ENCODE measurements at places on chromosomes 6 and 20.

GRCh38 chr20:51402201-51402600 lies 140.3 kb downstream of the NFATC2 start:
- peak; percentile 45 for DNase-seq

GRCh38 chr6:42355416-42355815 lies 96.3 kb downstream of the TRERF1 start:
- no peak for DNase-seq

DNA sequence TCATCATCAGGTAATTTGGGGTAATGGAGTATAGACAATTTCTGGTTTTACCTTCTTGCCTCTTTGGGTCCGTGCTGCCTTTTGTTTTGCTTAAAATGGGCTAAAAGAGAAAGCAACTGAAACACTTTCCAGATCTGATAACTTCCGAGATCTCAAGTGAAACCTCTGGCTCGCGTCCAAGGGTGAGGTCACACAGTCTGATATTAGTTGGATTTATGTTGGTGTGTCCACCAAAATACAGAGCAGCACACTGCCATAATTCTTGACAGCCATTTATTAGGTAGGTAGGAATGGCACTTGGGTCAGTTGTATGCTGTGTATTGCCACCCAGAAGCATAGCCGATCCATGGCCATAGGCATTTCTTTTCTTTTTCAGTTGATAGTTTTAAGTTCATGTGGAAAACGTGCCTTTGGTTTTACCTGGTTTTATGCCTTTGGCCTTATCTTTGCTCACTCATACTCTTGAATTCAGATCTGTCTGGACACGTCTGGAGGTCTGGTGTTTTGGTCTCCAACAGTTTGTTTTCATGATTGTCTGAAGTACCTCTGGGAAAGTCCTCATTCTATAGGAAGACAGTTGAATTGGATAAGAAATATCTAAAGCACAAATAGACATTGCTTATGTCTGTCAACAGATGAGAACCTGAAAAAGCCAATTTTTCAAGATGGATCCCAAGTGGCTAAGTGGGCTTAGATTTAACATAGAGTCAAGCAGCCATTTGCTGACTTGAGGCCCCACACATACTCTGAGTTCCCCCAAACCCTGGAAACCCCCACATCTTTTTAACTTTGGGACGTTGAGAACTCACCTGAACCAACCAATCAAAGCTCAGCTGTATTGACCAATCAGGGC lies 320.8 kb downstream of the SOX4 start:
- peak; percentile 84 for DNase-seq

GRCh38 chr6:31472259-31472658 lies 25.7 kb upstream of the MICB start:
- DNase-seq, result no peak

DNA sequence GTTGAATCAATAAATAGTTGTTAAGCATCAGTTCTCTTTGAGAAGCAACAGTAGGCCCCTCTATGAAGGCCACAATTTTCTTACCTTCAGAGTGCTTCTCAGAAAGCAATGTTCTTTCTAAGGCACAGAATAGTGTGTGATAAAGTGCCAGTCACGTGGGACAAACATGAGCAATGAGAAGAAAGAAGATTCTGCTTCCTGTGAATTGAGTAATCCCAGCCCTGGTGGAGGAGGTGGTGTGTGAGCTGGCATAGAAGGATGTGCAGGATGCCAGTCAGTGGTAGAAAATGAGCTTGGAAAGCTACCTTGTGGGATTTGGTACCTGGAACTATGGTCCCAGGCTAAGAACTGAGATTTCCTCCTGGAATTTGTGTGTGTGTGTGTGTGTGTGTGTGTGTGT lies 21.7 kb downstream of the KIZ start:
- no peak for DNase-seq

DNA sequence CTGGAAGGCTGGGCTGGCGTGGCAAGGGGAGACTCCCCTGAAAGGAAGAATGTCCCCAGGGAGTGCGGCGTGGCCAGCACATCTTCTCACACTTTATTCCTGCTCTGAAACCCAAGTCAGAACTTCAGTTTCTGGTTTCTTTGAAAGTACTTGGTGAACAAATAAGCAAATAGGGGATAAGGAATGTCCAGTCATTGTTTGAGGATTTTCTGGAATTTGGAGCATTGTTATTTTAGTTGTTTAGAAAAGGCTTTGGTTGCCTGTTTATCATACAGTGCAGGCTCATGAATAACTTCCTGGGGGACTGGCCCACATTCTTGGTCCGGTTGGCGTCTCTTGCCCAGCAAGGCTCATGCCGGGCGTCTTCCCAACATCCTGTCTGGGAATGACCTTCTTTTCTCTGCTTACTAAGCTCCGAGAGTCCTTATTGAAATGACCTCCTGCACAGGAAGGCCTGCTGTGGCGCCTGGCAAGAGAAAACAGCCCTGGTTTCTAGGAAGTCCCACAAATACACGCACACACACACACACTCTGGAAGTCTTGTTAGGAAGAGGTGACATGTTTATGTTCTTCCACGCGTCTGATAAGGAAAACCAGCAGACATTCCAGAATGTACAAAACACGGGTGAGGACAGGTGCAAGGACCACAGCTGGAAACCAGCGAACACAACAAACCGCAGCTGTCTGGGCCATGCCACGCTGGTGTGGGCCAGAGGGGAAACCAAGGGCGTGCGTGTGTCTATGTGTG lies 71.9 kb downstream of the TMEM170B start:
- DNase-seq, result no peak

GRCh38 chr20:8372824-8373380 lies 240.8 kb downstream of the PLCB1 start:
- no peak for DNase-seq

GRCh38 chr6:63816401-63816981 lies 180.9 kb downstream of the PHF3 start:
- DNase-seq, result no peak

DNA sequence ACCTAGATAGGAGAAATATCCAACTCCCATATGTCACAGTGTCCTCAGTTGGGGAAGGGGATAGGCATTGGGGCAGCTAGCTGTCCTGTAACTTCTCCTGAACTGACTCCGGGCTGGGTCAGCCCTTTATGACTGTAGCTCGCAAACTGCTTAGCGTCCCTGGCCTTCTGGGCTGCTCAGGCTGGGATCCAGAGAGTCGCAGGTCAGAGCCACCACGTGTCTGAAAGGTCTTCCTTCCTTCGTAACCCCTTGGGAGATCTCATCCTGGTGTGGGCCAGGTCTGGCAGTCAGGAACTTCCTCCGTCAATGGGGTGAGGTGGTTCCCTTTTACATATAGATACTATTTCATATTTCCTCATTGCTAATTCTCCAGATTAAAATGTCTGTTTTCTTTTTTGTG lies 28.8 kb upstream of the HINT3 start:
- no peak for DNase-seq

DNA sequence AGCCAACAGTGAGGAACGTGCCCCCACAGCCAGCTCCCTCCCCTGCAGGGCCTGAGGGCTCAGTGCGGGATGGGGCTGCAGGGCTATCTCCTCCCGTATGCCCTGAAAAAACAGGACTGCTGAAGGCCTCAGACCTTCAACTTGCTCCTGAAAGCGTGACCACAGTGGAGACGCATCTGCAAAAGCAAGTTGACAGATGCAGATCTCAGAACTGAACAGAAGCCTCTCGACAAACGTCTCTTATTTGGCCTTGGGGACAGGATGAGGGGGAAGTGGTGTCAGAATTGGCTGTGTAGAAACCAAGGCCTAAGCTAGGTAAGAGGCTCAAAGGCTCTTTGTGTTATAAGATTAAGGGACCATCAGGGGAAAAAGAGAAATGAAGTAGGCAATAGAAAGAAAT lies 120.7 kb upstream of the SLC22A23 start:
- DNase-seq, result no peak

GRCh38 chr20:45037050-45037449 lies 63.9 kb downstream of the KCNS1 start:
- no peak for DNase-seq

GRCh38 chr6:29720863-29721262 lies 2.4 kb upstream of the HLA-F start:
- peak; percentile 41 for DNase-seq

DNA sequence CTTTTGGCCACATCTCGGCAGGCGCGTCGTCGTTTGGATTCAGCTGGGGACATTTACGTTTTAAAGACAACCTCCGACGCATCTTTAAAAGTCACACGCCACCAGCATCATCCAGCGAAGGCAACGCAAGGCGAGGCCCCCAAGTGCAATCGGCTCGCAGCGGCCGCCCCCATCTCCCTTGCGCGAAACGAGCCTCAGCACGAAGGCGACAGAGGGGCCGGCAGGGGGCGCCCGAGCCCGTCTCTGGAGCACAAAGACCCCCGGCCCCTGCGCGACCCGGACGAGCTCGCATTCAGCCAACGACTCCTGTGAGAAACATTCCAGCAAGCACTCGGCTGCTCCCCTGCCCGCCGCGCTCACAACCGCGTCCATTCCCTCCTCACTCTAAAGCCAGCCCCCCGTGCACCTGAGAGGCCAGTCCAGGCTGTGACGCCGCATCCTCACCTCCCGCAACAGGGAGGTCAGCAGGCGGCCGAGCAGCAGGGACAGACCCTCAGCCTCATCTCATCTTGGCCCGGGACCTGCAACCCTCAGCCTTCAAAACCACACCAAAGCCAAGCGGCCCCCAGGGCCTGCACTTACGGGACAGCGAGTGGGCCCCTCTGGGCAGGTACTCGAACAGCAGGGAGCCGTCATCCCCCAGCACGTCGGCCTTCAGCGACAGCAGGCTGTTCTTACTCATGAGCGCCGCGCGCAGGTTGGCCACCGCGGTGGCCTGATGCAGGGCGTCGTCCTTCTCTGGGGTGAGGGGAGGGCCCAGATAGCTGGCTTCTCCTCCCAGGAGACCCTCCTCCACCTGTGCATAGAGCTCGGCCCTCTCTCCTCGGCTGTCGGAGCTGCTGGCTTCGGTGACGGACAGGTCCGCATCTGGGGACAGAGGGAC lies 35.8 kb downstream of the SLC2A4RG start:
- peak; percentile 69 for DNase-seq

- DNase-seq, result no peak
Observed at GRCh38 chr20:1469306-1469905, 2.8 kb upstream of the NSFL1C start.

DNA sequence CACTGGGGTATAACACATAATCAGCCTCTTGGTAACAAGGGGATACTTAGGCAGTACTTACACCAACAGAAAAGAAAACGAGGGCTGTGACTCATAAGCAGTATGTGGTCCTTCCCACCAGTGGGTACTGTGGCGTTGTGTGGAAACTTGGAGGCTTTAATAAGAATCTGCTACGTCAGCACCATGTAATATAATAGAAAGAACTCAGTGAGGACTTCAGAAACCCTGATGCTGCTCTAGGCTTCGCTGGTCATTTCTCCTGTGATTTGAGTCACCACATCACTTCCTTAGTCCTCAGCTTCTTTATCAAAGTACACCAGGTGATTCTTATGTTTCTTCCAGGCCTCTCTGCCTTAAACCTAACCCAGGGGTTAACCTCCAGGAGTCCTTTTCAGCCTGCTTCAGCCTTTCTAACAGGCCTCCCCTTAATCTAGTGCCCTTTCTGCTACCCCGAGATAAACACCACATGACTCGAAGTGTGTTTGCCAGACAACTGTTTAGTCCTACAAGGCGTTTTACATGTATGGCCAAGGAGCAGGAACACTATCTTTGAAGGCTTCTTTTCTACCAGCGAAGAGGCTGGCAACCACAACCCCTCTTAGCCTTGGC lies 68.5 kb downstream of the FYN start:
- peak; percentile 83 for DNase-seq

DNA sequence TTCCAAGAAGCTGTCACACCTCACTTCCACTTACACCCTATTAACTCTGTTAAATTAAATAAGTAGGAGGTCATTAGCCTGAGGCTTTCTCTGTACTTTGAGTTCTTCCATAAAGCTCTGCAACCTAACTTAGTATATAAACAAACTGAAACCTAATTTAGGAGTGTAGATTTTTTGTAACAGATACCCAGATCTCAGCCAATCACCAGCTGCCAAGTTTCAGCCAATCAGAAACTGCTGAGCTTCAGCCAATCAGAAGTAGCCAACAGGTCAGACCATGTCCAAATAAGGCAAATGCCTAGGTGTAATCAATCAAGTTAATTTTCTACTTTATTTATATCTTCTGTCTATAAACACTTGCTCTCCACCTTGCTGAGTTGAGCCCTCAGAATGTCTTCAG lies 142.7 kb upstream of the SULF2 start:
- DNase-seq, result no peak

GRCh38 chr6:25534942-25535631 lies 116.9 kb upstream of the SCGN start:
- no peak for DNase-seq

- DNase-seq, result peak; percentile 59
Observed at GRCh38 chr6:107827541-107827940, 3.4 kb upstream of the SCML4 start.
